ENCODE measurements at places on chromosomes 7 and 10.

DNA sequence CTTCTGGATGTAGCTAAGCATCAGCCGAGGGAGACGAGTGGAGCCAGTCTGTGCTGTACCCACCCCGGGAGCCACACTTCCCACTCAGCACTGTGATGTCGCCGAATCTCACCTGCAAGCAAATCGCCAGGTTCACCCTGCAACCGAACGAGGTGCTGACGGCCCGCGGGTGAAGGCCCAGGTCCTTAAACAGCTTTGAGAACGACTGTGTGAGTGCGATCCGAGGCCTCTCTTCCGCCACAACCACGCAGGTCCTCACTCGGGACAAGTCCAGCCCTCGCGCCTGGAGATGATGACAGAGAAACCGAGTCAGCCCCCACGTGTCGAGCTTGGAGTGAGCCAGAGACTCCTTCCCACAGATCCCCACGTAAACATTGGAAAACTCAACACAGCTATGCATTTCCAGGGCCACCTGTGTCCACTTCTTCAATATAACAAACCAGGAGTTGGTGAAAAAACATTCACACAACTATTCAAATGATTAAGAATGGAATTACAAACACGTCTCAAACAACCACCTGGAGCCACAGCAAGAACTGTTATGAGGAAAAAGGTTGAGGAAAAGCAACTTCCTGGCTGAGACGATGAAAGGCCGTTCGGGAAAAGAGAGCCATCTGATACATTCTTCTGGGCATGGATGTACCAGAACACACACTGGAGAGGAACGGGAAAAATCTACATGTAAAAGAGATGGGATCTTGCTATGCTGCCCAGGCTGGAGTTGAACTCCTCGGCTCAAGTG, 191.8 kb downstream of the ZMYND11 start:
- DNase-seq = no peak

DNA sequence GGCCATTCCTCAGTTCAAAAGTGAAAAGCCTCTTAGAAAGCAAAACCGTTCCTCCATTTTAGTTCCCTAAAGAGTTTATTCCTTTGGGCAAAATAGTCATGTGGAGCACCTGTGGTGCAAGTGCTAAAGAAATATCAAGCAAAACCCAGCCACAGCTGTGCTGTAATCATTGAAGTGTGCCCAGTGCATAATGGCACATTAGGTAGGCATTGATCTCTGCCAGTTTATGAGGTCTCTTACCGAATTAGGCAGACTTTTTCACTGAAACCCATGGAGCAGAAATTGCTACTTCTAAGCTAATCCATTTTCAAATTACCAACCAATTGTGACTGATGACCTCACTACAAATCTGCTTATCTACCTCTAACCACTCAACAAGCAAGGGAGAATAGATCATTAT, 97.2 kb upstream of the SEMA3A start:
- DNase-seq = peak; percentile 35

DNA sequence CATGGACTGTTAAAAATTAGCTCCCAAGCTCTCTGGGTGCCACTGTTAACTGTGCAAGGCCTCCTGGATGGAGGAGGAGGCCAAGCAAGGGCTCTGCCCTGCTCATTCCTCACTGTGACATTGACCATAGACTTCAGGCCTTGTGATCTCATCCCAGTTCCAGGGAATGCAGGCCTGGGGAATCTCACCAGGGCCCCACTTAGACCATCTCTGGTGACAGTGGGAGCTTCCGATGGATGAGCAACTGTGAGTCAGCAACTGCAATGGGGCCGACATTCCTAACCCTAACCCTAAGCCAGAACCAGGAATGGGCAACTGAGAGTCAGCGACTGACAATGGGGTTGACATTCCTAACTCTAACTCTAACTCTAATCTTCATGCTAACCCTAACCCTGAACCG, 50.4 kb upstream of the MSMB start:
- no peak for DNase-seq

GRCh38 chr7:43502941-43503340, 80.0 kb upstream of the STK17A start:
- no peak for DNase-seq

- no peak for DNase-seq
Observed at GRCh38 chr10:7168414-7168813, 242.4 kb downstream of the SFMBT2 start.

DNA sequence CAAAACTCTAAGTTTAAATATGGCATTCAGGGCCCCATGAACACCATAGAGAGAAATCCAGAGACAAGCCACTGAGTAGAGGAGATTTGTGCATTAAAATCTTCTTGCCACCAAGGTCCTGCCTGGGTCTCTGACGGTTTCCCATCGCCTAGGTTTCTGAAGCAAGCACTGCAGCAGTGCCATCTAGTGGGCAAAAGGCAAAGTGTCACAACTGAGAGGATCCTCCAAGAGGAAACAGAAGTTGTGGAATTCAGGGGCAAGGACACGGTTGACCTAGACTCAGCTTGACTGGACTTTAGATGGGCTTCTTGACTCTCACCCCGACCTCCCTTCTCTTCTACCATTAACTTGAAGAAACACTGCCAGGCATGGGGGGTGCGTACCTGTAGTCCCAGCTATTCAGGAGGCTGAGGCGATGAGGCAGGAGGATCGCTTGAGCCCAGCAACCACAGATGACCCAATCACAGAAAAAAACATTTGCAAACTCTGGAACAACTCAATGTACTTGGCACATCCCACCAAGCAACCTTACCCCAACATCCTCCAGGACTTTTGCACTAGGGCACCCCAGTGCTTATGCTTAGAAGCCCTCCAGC, 604.1 kb downstream of the GALNT17 start:
- peak; percentile 80 for DNase-seq

GRCh38 chr7:88545663-88546062, 213.8 kb upstream of the ZNF804B start:
- no peak for DNase-seq

GRCh38 chr7:28956608-28957063, 1.5 kb downstream of the TRIL start:
- DNase-seq = no peak

DNA sequence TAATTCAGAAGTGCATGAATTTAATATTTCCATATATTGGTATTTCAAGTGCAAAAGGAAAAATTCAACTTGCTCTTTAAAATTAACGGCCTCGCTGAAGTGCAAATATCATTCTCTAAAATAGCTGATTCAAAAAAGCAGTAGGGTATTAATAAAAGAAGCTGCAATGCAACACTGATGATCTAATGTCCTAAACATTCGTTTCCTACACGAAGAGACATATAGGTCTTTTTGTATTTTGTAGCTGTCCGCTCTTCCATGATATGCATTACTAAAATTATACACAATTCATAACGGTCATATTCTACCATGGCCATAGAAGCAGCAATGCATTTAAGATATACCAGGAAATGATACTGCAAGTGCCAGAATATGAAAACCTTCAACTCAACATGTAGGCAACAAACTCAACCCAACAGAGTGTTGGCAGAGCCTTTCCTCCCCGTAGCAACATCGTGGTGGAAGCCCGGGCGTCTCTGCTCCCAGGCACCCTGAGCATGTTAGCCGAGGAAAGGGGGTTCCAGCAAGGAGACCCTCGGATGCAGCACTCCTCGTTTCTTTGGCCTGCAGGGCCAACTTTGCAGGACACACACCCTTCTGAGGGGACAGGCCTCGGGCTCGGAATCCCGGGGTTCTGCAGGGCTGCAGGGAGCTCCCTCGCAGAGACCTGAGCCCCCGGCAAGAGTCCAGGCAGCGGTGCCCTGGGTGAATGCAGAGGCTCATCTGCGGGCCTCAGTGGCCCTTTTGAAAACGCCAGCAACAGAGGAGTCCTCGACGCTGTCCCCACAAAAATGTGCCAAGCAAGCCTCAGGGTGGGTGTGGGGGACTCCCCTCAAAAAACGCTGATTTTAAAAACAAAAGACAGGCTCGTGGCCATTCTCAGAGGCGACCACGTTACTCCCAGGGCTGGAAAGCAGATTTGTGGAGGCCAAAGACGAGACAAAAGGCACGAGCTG, 1.6 kb downstream of the FAM171A1 start:
- peak; percentile 84 for DNase-seq

- no peak for DNase-seq
Observed at GRCh38 chr10:91418416-91418815, 8.3 kb downstream of the HECTD2 start.

DNA sequence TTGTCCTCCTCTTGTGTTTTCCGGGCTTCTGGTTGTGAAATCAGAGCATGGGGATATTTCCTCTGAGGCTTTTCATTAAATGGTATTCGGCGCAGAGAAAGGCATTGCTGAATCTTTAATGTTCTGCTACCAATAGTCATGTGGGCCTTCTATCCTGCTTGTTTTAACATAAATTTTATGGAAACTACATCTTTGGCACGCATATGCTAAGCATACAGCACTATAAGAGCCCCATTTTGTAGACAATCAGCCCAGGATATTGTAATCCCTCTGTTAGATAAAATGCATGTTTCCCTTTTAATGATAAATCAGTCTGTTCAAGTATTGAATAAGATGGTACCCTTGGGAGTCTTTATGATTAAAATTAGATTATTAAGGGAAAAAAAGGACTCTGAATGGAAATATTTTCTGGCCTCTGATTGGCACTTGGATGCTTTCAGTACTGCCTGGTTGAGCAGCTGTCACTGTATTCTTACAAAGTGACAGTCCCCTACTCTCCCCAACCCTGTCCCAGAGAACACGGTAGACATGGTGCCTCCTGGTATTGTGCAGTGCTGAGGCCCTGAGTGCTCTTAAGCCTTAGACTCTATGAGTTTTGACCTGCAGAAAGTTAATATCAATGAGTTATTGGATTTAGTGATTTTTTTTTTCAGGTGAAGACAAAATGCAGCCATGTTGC, 256.3 kb downstream of the POU6F2 start:
- no peak for DNase-seq

DNA sequence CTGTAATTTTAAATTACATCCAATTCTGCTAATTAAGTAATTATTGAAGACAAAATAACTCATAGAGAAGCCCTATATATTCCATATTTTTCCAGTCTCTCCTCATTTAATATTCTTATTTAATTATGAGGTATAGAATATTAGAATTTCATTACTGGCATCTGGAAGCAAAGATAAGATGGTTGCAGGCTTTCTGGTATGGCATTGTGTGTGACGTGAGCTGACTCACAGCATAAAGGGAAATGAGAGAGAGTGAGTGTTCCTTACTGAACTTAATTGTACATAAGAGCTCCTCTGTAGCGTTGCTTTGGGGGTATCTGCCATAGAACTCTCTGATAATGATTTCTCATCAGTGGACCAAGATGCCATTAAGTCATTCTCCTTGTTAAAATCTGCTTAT, 127.4 kb upstream of the TEX47 start:
- DNase-seq = no peak

- no peak for DNase-seq
Observed at GRCh38 chr10:130542761-130543160, 406.6 kb downstream of the GLRX3 start.

- DNase-seq = no peak
Observed at GRCh38 chr7:99014113-99014985, 129.6 kb downstream of the SMURF1 start.

DNA sequence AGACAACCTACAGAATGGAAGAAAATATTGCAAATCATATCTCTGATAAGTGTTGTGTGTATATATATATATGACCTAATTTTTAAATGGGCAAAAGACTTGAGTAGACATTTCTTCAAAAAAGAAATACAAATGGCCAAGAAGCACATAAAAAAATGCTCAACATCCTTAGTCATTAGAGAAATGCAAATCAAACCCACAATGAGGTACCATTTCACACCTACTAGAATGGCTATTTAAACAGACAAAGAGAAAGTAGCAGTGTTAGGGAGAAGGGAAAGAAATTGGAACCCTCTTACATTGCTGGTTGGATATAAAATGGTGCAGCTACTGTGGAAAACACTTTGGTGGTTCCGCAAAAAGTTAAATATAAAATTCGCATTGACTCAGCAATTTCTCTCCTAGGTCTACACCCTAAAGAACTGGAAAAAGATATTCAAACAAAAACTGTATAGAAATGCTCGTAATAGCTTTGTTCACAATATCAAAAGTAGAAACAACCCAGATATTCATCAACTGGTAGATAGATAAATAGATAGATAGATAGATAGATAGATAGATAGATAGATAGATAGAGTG, 16.3 kb downstream of the ACSL5 start:
- no peak for DNase-seq

- DNase-seq = no peak
Observed at GRCh38 chr10:103273041-103273441, 3.9 kb upstream of the INA start.

- DNase-seq = no peak
Observed at GRCh38 chr7:41162612-41163011, 540.3 kb downstream of the INHBA start.

DNA sequence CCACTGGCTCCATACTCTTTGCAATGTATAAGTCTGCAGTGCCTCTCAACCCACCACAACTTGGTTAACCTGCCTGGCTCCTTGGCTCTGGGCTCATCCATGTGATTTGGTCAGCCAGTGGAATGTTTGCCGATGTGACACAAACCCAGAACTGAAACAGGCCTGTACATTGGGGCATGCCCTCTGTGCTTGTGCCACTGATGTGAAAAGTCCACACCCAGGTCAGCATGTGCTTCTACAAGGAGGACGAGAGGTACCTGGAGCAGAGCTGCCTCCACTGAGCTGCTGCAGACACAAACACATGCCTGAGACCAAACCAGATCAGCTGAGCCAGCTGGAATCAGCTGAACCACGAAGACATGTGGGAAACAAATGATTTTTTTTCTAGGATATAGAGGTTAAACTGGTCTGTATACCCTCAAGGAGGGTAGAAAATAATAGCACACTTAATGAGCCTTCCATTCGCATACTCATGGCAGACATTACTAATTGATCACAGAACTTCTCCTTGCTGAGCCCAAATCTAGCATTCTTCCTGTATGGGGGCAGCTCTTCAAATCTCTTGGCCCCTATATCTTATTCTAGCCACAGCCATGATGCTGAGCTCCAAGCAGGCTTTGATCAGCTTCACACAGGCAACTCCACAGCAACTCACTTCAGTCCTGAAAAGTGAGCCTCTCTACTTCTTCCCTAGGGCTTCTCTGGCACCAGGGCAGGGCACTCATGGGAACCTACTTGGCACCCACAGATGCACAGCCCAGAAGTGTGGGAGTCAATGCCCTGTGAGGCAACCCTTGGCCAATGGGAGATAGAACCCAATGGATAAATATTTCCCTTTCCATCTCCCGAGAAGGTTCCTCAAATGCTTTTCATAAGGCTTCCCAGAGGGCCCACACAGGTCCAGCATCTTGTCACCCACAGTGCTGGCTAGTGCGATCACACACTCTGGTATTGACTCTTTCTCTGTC, 18.6 kb downstream of the PYROXD2 start:
- no peak for DNase-seq

- DNase-seq = no peak
Observed at GRCh38 chr7:158443688-158444483, 143.7 kb downstream of the PTPRN2 start.

DNA sequence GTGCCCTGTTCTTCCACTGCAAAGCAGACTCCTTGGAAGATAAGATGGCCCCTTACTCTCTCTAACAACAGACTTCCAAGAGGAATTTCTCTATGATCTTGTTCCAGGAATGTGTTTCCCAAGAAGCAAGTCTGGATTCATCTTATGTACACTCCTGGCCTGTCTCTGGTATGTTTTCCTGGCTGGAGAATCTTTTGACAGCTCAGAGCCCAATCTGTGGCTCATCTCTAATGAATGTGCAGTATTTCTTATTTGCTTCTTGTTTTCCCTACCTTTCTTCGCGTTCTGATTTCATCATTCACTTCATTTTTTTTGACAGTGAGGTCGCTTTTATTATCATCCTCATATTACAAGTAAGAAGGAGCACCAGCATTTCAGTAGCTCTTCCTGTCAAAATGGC, 53.0 kb upstream of the PITRM1 start:
- DNase-seq = no peak

GRCh38 chr10:774223-774622, 84.8 kb upstream of the DIP2C start:
- no peak for DNase-seq

All from retina (tissue), 1 donor.